ENCODE measurements at places on chromosomes 2 and 18. TPM values are rescaled to one million over a fixed set of nuclear protein-coding genes. Genes with fewer than 3 reads are reported as not detected.

GKN2 gene
- 0.65 TPM for total RNA-seq

RUFY4 gene
- total RNA-seq, result 0.29 TPM

DSG1 gene
- total RNA-seq, result not detected

SNORC gene
- 0.65 TPM for total RNA-seq

SPATA3 gene
- total RNA-seq, result not detected

TET3 gene
- total RNA-seq, result 11.4 TPM

SLC9A4 gene
- under 0.01 TPM for total RNA-seq

TFPI gene
- total RNA-seq, result 693 TPM

OSBPL6 gene
- 6.7 TPM for total RNA-seq

NT5DC4 gene
- total RNA-seq, result not detected

ALPP gene
- not detected for total RNA-seq

GALNT14 gene
- total RNA-seq, result not detected

TCF23 gene
- total RNA-seq, result not detected

TACR1 gene
- total RNA-seq, result not detected

MYL1 gene
- not detected for total RNA-seq

GRP gene
- total RNA-seq, result not detected

BOLL gene
- not detected for total RNA-seq

CXCR2 gene
- total RNA-seq, result not detected

ATP6V1B1 gene
- not detected for total RNA-seq
